Right ventricle myocardium inferior (tissue), 1 donor: ENCODE measurements at places on chromosomes 4 and X. TPM values are rescaled to one million over a fixed set of nuclear protein-coding genes. Genes with fewer than 3 reads are reported as not detected.

DNA sequence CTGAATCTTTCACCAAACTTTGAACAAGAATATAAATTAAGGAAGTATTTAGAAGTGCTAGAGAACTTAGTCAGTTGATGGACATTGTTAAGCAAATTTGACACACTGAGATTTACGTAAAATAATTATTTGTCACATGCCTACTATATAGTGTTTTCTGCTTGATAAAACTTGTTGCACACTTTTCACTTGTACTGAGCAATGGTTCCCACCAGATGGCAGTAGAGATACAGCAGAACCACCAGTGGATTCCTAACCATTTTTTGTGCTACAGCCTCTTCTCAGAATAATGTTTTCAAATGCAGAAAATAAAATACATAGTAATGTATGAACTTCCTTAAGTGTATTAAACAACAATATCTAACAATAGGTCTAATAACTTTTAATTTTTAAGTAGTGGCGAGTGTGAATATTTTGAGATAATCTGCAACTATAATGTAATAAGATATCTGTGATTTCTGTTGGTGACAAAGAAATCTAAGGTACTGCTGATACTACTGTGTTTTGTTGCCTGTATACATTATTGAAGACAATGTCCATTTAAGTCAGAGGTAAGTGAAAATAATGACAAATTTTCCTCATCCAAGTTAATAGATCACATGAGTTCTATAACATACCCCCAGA is 81.2 kb downstream of the APOOL start:
- no peak for DNase-seq

GRCh38 chr4:1207603-1208265 is 35.4 kb upstream of the SPON2 start:
- peak; percentile 84 for DNase-seq

DNA sequence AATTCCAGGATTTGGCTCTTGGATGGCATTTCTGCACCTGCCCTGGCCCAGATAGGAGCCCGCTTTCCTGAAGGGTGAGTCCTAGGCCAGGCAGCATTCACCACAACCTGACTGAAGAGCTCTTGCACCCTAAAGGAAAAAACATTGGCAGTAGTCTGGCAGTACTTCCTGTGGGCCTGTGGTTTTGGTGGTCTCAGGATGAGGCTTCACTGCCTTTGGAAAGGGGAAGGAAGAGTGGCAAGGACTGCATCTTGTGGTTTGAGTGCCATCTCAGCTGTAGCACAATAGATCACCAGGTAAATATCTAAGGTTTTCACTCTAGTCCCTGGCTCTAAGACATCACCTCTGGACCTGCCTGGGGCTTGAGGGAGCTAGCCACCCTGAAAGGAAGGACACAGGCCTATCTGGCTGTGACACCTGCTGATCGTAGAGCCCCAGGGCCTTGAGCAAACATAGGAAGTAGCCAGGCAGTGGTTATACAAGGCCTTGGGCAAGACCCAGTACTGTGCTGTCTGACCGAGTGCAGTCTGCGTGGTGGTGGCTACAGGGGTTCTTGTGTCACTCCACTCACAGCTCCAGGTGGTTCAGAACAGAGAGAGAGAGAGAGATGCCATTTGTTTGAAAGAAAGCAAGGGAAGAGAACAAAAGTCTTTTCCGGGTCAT is 28.5 kb upstream of the PRRG1 start:
- DNase-seq, result no peak

DNA sequence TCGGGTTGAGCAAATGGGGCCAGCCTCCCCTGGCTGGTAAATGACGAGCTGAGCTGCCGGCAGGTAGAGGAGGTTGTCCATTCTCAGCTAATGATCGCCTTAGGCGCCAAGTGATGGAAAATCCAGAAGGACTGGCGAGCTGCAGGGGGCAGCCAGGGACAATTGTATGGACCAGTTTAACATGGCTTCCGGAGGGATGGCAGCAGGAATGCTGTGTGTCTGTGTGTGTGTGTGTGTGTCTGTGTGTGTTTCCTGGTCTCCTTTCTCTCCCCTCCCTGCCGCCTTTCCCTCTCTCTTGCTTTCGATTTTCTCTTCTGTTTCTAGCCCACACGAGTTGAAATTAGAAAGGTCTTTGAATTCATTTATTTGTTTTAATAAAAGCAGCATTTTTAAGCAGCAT is 45.2 kb upstream of the BCOR start:
- no peak for DNase-seq

The CCSER1 gene
- total RNA-seq, result 12.9 TPM

The HTN1 gene
- total RNA-seq, result not detected

The RNF150 gene
- 56.1 TPM for total RNA-seq

The KCNIP4 gene
- not detected for total RNA-seq

The BEX5 gene
- 0.68 TPM for total RNA-seq

The BMPR1B gene
- total RNA-seq, result 1.4 TPM

The GPM6B gene
- total RNA-seq, result 5.1 TPM
